ENCODE measurements at places on chromosomes 5 and 9. TPM values are rescaled to one million over a fixed set of nuclear protein-coding genes. Genes with fewer than 3 reads are reported as not detected.
A peak's percentile ranks its signal among the peaks of the same experiment; 100 is the strongest.

DNA sequence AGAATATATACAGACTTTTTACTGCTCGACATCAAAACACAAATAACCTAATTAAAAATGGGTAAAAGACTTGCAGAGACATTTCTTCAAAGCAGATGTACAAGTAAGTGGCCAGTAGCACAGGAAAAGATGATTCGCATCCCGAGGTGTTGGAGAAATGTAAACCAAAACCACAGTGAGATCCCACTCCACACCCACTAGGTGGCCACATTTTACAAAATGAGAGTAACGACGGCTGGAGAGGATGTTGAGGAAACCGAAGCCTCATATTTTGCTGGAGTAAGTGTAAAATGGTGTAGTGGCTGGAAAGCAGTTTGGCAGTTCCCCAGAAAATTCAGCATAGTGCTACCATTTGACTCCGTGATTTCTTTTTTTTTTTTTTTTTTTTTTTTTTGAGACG is 21.3 kb upstream of the GBGT1 start:
- no peak overlapping the region for H3K27ac ChIP-seq
- H3K4me1 ChIP-seq = peaks cover 5% of the 10 kb centered on the region
- H3K27me3 ChIP-seq = no peaks in the 10 kb centered on the region
- no peak overlapping the region for H3K4me3 ChIP-seq
- DNase-seq = no peak

- no peaks in the 10 kb centered on the region for H3K4me1 ChIP-seq
- no peak overlapping the region for H3K4me3 ChIP-seq
- H3K27me3 ChIP-seq = no peaks in the 10 kb centered on the region
- H3K27ac ChIP-seq = no peak overlapping the region
- no peak for DNase-seq
Measured at GRCh38 chr9:38299856-38300255, 92.6 kb upstream of the ALDH1B1 start.

Gene WDR38
- total RNA-seq = not detected

GRCh38 chr5:159560088-159560487 is 229.8 kb upstream of the IL12B start:
- H3K36me3 ChIP-seq = no peaks in the 10 kb centered on the region
- no peak for DNase-seq
- H3K27me3 ChIP-seq = no peaks in the 10 kb centered on the region
- no peak overlapping the region for H3K4me3 ChIP-seq
- no peak overlapping the region for H3K27ac ChIP-seq
- no peaks in the 10 kb centered on the region for H3K4me1 ChIP-seq

DNA sequence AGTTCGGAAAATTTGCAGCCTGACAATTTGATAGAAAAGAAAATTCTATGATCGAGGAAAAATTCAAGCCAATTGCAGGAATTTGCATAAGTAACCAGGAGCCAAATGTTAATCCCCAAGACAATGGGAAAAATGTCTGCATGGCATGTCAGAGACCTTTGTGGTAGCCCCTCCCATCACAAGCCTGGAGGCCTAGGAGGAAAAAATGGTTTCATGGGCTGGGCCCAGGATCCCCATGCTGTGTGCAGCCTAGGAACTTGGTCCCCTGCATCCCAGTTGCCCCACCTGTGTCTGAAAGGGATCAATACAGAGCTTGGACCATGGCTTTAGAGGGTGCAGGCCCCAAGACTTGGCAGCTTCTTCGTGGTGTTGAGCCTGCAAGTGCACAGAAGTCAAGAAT is 1847.9 kb upstream of the ACO1 start:
- no peaks in the 10 kb centered on the region for H3K36me3 ChIP-seq
- H3K4me1 ChIP-seq = no peaks in the 10 kb centered on the region
- no peak for DNase-seq

DNA sequence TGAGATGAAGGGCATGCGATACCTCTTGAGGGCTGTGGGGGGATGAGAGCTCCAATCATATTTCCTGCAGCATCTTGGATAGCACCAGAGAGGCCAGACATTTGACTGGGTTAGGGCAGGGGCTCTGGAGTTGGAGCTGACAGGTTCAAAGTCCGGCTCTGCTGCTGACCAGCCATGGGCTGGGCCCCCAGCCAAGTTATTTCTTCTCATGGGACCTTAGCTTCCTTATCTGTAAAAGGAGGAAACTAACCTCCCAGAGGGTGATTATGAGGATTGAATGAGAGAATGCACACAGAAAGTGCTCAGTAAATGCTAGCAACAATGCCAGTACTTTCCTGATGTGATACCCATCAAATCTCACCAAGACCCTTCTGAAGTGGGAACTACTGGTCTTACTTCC is 65.2 kb upstream of the SLC25A51 start:
- no peak overlapping the region for H3K4me3 ChIP-seq
- H3K4me1 ChIP-seq = peaks cover 39% of the 10 kb centered on the region
- no peaks in the 10 kb centered on the region for H3K27me3 ChIP-seq
- peak overlapping the region; percentile 49 for H3K27ac ChIP-seq

GRCh38 chr5:5483880-5484598 is 61.6 kb downstream of the ICE1 start:
- H3K36me3 ChIP-seq = no peaks in the 10 kb centered on the region
- H3K27ac ChIP-seq = no peak overlapping the region
- no peak for DNase-seq
- no peaks in the 10 kb centered on the region for H3K27me3 ChIP-seq

DNA sequence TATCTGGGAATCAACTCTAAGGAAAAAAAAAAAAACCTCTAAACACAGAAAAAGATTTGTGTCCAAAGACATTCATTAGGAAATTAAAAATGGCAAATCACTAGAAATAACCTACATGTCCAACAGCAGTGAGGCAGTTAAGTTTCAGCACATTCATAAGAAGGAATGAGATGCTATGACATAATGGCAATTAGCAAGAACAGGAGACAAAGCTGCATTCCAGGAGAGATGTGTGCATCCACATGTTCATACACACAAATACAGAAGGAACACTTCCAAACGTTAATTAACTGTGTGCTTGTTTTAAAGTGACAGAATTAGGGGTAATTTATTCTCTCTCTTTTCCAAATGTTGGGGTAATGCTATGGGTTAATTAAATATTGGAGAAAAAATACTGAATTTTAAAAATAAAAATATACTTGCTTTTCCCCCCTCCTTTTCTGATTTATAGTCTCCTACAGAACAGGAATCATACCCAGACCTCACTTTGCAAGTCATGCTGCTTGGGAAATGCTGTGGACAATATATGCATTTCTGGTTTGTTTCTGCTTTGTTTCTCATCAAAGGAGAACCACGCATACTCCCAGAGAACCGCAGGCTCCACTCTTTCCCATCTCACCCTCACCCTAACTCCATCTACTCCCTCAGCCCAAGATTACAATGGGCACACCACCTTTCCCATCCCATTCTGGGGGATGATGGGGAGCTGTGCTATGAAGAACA is 114.1 kb downstream of the CDK5RAP2 start:
- peaks cover 90% of the 10 kb centered on the region for H3K36me3 ChIP-seq
- H3K27ac ChIP-seq = no peak overlapping the region
- no peaks in the 10 kb centered on the region for H3K4me1 ChIP-seq
- H3K27me3 ChIP-seq = no peaks in the 10 kb centered on the region
- no peak overlapping the region for H3K4me3 ChIP-seq

Gene FBLL1
- not detected for total RNA-seq

Gene NRG2
- total RNA-seq = 2.7 TPM

GRCh38 chr9:72718503-72718902 is 197.1 kb downstream of the TMC1 start:
- DNase-seq = no peak
- no peaks in the 10 kb centered on the region for H3K36me3 ChIP-seq
- no peaks in the 10 kb centered on the region for H3K4me1 ChIP-seq
- no peaks in the 10 kb centered on the region for H3K27me3 ChIP-seq
- H3K27ac ChIP-seq = no peak overlapping the region

GRCh38 chr5:154324033-154324432 is 121.8 kb upstream of the SAP30L start:
- H3K36me3 ChIP-seq = no peaks in the 10 kb centered on the region
- H3K4me1 ChIP-seq = no peaks in the 10 kb centered on the region
- no peak overlapping the region for H3K4me3 ChIP-seq
- no peak for DNase-seq
- no peak overlapping the region for H3K27ac ChIP-seq

Gene PHF24
- not detected for total RNA-seq

GRCh38 chr9:89721971-89722530 is 117.2 kb downstream of the GADD45G start:
- H3K27ac ChIP-seq = no peak overlapping the region
- DNase-seq = no peak
- H3K36me3 ChIP-seq = no peaks in the 10 kb centered on the region
- no peak overlapping the region for H3K4me3 ChIP-seq
- no peaks in the 10 kb centered on the region for H3K4me1 ChIP-seq

- DNase-seq = no peak
- no peaks in the 10 kb centered on the region for H3K36me3 ChIP-seq
- H3K4me1 ChIP-seq = no peaks in the 10 kb centered on the region
- H3K27me3 ChIP-seq = no peaks in the 10 kb centered on the region
- no peak overlapping the region for H3K27ac ChIP-seq
Measured at GRCh38 chr5:76978869-76979268, 26.0 kb downstream of the CRHBP start.

DNA sequence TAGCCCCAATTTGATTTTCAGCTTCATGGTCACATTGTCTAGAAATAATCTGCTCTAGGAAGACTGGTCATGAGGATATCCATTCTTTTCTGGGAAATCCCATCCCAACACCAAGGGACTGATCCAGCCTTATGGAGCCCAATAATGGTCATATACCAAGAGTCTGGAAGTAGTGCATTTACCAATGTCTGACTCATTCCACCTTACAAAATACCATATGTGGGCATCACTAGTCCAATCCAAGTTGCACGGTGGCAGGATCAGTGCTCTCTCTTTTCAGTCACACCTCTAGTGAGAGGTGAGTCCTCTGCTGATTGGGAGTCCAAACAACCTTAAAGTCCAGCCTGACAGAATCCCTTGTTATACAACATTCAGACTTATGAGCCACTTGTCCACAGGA is 73.7 kb downstream of the FEM1C start:
- H3K36me3 ChIP-seq = no peaks in the 10 kb centered on the region
- no peak overlapping the region for H3K4me3 ChIP-seq
- no peak overlapping the region for H3K27ac ChIP-seq
- no peaks in the 10 kb centered on the region for H3K27me3 ChIP-seq

DNA sequence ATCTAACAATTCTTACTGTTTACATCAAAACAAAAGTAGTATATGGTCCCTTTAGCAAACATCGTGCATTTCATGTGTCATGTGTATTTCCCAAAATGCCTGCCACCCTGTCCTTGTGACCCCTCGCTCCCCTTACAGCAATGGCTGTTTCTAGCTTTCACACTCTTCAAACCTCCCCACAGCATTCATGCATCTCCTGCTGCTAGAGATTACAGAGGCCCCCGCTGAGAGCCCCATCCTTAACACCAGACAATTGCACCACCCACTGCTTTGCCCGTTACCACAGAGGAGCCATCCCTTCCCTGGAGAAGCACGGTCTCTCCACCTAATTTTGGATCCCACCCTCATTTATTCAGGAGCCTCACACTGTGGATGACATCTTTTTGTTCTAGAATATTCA is 149.7 kb upstream of the IRX4 start:
- H3K36me3 ChIP-seq = no peaks in the 10 kb centered on the region
- H3K4me3 ChIP-seq = no peak overlapping the region
- H3K27me3 ChIP-seq = no peaks in the 10 kb centered on the region

DNA sequence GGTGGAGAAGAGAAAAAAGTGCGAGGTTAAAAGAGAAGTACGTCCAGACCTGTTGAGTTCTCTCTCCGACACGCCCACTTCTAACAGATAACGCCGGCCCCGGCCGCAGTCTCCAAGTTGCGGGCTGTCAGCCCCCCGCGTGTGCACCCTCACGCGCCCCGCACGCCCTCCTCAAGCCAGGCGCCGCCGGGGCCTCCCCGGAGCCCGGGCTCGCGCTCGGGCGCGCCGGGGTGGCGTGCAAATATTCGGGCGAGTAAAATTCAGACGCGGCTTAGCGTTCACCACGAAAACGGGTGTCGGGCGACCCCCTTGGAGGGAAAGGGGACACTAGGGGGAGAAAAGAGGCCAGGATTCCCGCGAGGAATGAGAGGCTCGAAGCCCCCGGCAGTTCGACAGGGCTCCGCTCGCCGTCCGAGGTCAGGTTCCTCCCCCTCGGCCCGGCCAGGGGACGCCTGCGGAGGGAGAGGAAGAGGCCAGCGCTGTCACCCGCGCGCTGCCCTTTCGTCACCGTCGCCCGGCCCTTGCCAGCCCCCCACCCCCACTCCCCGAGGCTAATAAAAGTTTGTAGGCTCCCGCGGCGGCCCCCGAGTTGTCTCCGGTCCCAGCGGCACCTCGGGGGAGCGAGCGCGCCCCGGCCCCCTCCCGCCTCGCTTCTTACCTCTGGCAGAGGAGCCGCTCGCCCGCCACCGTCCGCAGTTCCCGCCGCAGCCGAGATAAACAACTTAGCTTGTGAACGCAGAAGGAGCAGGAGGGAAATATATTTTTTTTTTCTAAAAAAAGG is 743 bp downstream of the NR3C1 start:
- peak; percentile 50 for DNase-seq
- H3K4me1 ChIP-seq = peaks cover 16% of the 10 kb centered on the region
- no peaks in the 10 kb centered on the region for H3K36me3 ChIP-seq

GRCh38 chr9:90813523-90813922 is 11.9 kb downstream of the SYK start:
- H3K4me1 ChIP-seq = peaks cover 11% of the 10 kb centered on the region
- no peak overlapping the region for H3K27ac ChIP-seq
- no peaks in the 10 kb centered on the region for H3K27me3 ChIP-seq

DNA sequence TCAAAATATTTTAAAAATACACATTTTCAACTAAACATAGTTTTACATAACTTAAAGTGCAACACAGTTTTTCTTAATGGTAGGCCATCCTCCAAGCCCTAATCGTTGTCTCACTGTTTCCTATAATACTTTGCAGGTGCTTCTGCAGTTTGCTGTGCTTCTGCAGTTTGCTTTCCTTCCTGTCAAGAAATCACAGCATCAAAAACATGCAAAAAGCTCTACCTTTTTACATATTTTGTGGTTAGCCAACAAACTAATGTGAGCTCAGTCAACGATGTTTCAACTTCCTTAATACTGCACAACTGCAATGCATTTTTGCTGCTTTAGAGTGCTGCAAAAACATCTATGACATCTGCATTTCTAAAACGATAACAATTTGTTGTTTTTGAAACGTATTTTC is 25.2 kb downstream of the EMB start:
- H3K4me3 ChIP-seq = no peak overlapping the region
- DNase-seq = no peak
- H3K36me3 ChIP-seq = no peaks in the 10 kb centered on the region
- no peak overlapping the region for H3K27ac ChIP-seq
- no peaks in the 10 kb centered on the region for H3K4me1 ChIP-seq

DNA sequence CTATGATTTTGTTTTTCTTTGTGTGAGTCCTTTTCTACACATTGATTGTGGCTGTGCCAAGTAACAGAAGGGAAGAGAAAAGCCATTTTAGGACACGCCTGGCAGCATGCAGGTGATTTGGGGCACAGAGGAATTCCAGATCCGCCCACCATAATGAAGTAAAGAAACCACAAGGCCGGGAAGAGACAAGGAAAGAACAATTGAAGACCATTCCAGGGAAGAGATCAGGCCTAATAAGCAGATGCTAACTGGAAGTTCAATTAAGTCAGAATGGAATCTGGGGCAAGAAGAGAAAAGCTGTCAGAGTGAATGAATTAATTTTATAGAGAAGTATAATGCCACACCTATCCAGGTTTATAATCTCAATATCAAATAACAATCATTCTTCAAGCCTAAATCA is 110.2 kb upstream of the ISL1 start:
- no peaks in the 10 kb centered on the region for H3K36me3 ChIP-seq
- no peaks in the 10 kb centered on the region for H3K4me1 ChIP-seq
- no peak for DNase-seq
- no peak overlapping the region for H3K4me3 ChIP-seq
- no peaks in the 10 kb centered on the region for H3K27me3 ChIP-seq

Gene LECT2
- total RNA-seq = not detected
